CD4-positive, alpha-beta T cell (primary cell): ENCODE measurements at places on chromosomes 7 and 10. TPM values are rescaled to one million over a fixed set of nuclear protein-coding genes. Genes with fewer than 3 reads are reported as not detected.

DNA sequence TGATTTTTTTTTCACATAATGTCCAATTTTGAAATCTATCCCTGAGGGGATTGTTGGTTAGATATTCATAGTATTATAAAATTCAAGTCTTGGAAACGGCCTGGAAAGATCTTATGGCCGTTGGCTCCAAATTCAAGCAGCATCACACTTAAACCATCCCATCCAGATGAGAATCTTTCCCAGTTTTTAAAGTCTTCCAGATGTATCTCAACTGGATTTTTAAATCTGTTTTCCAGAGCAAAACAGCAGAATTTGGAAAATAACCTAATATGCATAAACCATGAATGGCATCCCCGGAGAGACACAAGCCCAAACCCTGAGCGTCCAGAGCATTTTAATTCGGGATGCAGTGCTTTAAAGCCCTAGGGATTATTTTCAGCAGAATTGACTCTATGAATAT is 208.2 kb upstream of the PRKCQ start:
- DNase-seq: no peak

- DNase-seq: no peak
These were observed 256.9 kb upstream of the MTPN start for GRCh38 chr7:136234040-136234439.

- DNase-seq: no peak
These were observed 230.8 kb upstream of the NRP1 start for GRCh38 chr10:33565231-33565630.

GRCh38 chr10:47111329-47111862 is 188.6 kb upstream of the GDF10 start:
- no peak for DNase-seq

DNA sequence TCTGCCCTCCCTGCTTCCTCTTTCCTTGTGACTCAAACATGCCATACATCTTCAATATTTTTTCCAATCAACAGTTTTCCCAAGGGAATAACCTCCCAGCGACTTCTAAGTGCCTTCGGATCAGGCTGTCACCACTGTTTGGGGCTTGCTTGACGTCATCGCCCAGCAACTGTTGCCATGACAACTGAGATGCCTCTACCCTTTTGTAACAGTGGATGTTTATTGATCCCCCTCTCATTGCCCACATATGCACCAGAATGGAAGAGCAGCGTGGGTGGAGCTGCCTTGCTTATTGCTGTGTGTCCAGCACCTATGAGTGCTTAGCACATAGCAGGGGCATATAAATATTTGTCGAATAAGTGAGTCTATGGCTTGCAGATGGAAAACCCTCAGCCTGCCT is 14.4 kb downstream of the FFAR4 start:
- DNase-seq: no peak

DNA sequence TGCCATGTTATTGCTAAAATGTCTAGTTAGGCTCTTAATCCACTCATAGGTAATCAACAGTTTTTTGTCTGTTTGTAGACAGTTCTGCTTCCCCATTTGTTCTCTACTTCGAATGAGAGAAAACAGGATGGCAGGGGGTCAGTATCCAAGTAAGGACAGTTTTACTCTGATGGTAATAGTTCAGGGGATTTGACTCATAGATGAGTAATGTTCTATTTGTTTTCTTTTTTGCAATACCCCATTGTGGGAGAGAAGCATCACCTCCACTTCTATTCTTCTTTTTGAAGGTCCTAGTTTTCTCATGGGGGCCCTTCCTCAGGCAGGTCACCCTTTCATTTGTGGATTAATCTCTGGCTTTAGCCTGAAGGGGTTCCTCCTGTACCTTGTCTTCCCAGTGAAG is 13.9 kb downstream of the PCLO start:
- DNase-seq: no peak

DNA sequence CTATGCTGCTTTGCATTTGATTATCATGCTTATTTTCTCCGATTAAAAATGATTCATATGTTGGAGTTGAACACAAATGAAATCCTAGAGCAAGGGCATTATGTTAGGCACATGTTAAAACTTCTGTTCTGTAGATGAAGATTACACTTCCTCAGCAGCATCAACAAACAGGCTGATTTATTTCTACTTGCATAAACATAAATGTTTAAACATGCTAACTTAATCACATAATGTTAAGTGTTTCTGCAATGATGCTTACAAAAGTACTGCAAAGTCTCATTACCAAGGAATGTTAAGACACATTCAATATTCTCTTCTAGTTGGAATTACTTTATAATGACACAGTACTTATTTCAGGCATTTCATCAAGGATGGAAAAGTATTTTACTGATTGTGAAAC is 770.8 kb downstream of the ANKRD7 start:
- no peak for DNase-seq

GRCh38 chr7:129950191-129950932 is 2.4 kb downstream of the UBE2H start:
- no peak for DNase-seq

DNA sequence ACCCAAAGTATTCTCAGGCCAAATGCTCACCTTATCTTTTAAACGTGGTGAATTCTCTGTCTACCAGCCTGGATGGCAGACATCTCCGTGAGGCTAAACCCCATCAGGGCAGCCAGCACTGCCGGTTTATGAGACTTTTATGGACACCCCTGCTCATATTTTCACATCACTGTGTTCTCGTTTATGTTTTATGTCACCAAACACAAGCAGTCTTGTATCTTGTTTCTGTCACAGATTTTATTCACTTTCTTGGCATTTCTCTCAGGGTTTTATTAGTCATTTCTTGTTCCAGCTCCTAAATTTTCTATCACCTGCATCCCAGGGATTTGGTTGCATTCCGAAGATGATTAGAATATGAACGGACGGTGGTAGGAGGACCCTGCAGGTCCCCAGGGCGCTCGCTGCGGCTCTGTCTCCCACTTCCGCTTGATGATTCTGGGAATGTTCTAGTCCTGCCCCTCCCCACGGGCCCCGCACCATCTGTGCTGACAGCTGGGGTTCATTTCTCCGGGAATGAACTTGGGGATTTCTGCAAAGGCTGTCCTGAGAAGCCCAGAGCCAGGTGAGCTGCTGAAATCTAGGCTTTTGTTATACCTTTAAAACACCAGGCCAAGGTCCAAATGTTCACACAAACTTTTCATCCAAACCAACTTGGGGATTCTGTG is 217.6 kb downstream of the GFRA1 start:
- DNase-seq: no peak

DNA sequence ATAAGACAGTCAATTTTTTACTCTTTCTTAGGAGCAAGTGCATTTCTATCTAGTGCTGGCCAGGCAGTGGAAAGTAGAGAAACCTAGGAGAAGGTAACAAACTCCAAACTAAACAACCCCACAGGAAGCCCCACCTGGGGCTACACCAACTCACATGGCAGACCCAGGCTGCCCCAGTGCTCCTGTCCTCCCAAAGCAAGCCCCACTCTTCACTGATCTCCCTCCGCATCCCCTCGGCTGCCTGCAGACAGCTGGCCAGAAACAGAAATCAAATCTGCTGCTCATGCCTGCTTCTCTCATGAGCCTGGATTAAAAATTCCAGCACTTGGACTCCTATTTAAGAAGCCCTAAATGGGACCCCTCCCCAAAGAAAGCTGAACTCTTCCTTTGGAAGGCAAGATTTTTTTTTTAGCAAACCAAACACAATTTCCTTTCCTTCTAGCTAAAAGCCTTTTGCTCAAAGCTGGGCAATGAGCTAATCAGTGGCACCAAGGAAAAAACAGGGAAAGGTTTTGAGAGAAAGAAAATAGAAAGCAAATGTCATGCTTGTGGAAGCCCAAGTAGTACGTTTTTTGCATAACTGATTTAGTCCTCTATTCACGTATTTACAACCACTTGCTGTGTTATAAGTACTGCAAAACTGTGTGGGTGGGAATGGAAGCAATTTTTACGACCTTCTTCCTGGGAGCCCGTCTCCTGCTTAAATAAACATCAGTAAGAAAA is 10.8 kb downstream of the PDE1C start:
- DNase-seq: no peak

GRCh38 chr7:116911801-116912200 is 41.5 kb upstream of the ST7 start:
- no peak for DNase-seq

GRCh38 chr10:72164617-72165016 is 51.2 kb upstream of the ANAPC16 start:
- DNase-seq: no peak

- DNase-seq: no peak
These were observed 304.0 kb upstream of the NPSR1 start for GRCh38 chr7:34354011-34354410.

DNA sequence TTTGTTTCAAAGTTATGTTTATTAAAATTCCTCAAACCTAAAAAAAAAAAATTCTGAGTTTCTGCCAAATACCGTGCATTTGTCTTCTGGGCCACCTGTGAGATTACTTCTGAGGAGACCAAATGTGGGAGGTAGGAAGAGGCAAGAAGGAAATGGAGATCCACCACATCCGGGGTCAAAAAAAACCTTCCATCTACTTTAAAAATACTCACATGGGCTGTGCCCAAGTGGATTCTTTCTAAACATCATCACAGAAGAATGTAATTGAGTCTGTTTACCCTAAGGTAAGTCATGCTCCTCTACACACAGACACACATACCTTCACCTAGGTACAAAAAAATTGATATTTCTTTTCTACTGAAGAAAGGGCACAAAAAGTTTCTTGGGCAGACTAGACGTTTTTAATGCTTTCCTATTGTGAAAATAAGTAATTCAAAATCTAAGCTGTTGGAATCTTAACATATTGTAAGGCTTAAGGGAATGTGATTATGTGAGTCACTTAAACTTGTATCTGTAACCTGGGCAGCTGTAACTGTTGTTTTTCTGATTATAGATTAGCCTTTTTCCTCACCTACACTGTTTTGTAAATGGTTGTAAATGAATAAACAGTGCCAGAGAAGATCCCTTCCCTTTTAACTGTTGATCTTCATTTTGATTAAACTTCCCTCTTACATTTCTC is 19.1 kb upstream of the SPOCK2 start:
- peak; percentile 34 for DNase-seq

DNA sequence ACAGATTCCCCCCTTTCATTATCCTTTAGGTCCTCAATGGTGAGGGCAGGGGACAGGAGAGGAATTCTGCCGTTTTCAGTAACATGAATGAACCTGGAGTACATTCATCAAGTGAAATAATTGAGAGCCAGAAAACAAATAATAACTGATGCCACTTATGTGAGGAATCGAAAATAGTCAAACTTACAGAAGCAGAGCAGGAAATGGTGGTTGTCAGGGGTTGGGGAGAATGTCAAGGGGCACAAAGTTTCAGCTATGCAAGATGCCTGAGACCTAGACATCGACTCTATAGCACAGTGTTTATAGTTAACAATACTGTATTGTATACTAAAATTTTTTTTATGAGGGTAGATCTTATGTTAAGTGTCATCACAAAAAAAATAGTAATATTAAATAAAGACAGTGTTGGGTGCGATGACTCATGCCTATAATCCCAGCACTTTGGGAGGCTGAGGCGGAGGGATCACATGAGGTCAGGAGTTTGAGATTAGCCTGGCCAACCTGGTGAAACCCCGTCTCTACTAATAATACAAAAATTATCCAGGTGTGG is 1219.8 kb downstream of the GATA3 start:
- DNase-seq: no peak

DNA sequence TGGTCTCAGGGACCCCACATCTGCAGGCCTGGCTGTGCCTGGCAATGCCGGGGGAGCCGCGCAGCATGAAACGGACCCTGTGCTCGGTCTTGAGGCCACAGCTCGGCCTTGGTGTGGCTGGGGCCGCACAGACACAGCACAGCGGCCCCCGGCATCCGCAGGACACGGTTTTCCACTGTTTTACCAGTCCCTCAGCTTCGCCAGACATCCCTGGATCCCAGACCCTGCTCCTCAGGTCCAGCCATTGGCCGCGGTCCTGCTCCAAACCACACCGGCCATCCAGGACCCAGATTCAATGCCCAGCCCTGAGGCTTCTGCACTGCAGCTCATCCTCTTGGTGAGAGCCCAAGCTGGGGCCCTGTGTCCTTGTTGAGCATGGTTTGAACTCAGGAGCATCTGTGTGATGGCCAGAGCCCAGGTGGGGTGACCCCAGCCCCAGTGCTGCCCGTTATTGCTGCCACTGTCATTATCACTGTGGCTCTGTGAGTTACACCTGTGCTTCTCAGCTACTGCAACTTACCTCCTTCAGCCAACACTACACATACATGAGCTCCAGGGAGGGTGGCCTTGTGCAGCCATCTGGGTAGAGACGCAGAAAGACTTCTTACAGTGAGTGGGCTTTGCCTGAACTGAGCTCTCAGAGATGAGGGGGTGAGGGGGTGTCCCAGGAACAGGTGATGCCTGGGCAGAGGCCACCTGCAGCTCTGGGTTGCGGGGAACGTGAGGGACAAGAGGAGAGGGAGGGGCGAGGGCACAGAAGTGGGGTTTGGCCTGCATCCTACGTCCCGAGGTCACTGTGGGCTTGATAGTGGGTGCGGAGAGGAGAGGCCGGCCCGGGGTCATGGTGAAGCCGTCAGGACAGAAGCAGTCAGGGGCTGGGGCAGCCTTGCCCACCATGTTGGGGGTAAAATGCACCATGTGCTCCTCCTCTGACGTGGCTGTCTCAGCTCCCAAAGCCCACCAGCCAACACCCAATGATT is 567.6 kb downstream of the PTPRN2 start:
- DNase-seq: no peak

DNA sequence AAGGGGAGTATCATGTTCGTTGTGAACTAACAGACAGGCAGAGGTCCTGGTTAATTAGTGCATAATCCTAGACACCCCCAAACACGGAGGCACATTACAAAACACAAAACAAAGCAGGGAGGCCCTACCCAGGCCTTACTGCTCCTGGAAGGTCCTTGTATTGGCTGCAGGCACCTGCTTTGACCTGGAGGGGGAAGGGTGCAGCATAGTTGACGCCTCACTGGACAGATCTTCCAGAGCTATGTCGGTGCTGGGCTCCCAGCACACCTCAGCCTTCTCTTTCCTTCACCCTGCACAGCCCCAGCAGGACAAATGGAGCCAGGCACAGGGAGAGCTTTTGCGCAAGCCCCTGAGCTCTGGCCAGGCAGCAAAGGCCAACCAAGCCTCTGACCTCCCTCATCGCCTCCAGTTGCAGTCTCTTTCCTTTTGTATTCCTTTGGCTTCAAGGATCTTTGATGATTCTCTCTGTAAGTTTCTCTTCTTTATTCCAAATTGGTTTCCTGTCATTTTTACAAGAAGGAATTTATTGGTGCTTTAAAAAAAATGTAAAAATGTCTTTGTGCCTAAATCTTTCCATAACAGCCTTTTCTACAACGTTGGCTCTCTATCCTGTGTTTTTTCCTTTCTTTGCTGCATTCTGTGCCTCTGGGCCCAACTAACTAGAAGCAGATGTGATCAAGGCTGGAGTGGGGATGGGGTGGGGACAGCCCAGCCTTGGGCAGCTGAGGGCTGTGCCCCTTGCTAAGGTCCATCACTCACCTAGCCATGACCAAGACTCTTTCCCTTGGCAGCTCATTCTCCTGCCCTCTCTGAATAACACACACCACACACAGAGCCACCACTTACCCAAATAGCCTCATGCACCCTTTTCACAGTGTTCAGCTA is 317.1 kb upstream of the NPVF start:
- no peak for DNase-seq

The TMEM270 gene
- not detected for total RNA-seq

The C7orf33 gene
- total RNA-seq: not detected

The GPRIN2 gene
- not detected for total RNA-seq

The PRKAR2B gene
- 0.42 TPM for total RNA-seq

The AKR1C4 gene
- not detected for total RNA-seq

The NRCAM gene
- total RNA-seq: 3.4 TPM

The MET gene
- 0.14 TPM for total RNA-seq

The MICU1 gene
- 9.4 TPM for total RNA-seq
